ENCODE measurements at places on chromosomes 4 and X.

- DNase-seq, result peak; percentile 51
Observed at GRCh38 chr4:10106421-10107039, 10.1 kb downstream of the WDR1 start.

DNA sequence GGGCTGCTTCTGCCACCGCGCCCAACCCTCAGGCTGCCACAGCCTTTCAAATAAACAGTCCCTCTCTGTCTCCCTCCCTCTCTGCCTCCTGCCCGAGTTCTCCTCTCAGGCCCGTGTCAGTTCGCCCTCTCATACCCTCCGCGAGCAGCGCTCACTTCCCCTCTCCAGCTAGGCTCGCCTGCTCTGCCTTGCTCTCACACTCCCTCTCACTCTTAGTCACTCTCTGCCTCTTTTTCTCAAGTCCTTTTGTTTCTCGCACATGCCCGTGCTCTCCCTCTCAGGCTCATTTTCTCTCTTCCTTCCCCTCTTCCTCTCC lies 3.2 kb downstream of the EFNB1 start:
- DNase-seq, result no peak

- no peak for DNase-seq
Observed at GRCh38 chr4:184361443-184361842, 112.9 kb downstream of the IRF2 start.

DNA sequence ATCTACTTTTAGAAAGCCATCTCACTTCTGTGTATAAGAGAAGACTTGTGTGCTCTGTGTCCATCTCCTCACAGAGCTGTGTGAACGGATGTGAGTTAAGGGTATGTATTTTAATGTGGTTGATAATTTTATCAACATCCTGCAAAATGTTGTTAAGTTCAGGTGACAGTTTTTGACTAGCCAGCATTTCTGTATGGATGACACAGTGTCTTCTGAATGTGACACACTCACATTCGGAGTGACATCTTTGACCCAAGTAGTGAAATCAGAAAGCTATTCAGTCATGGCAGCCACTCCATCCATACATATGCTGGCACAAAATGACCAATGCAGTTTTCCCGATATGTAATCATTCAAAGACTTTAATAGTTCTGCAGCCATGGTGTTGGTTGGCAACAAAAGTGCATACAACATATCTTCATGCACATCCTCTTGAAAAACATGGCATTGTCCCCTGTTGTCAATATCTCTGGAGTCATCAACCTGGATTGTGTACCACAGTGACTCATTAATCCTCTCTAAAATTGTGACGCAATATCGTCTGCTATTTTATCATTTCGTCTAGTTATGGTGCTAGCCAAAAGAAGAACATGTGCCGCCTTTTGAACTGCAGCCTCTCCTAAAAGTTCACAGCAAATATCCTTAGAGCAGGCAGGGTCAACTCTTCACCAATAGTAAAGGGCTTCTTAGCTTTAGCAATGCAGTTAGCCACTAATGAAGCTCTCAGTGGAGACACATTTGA lies 6.8 kb upstream of the FGF2 start:
- DNase-seq, result no peak

DNA sequence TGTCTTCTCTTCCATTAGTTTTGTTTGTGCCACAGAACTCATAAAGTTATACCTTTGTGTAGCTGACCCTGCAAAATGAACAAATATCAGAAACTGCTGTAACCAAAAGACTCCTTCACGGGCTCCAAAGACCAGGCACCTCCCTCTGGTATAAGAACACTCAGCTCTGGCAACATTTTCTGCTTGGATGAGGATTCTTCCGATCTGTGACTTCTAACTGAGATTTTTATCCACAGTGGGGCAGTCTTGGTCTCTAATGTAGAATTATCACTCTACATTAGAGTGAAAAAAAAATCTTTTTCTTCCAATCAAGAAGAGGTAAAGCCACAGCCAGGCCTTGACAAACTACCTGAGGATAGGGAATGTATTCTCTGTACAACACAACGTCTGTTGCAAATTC lies 38.5 kb upstream of the PRSS48 start:
- no peak for DNase-seq

DNA sequence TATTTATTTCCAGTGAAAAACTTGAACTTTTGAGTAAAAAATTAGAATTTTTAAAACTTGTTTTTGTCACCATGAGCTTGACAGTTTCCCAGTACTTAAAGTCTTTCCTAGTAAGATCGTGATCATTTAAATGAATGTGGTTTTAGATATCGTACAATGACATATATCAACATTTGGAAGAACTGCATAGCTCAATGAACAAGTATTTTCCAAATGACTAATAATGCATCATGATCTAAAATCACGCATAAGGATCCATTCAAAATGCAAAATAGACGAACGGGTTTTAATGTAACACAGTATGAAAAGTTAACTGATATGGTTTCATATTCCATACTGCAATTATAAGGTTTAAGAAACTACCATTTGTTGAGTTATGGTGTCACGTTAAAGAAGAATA lies 4.1 kb upstream of the NDNF start:
- DNase-seq, result no peak

- no peak for DNase-seq
Observed at GRCh38 chrX:44144177-44144945, 171.2 kb upstream of the NDP start.

- DNase-seq, result no peak
Observed at GRCh38 chr4:76694056-76694455, 203.9 kb downstream of the SOWAHB start.

GRCh38 chr4:83107631-83108030 lies 6.9 kb downstream of the PLAC8 start:
- DNase-seq, result no peak

- DNase-seq, result no peak
Observed at GRCh38 chrX:153735274-153735673, 10.6 kb downstream of the ABCD1 start.

DNA sequence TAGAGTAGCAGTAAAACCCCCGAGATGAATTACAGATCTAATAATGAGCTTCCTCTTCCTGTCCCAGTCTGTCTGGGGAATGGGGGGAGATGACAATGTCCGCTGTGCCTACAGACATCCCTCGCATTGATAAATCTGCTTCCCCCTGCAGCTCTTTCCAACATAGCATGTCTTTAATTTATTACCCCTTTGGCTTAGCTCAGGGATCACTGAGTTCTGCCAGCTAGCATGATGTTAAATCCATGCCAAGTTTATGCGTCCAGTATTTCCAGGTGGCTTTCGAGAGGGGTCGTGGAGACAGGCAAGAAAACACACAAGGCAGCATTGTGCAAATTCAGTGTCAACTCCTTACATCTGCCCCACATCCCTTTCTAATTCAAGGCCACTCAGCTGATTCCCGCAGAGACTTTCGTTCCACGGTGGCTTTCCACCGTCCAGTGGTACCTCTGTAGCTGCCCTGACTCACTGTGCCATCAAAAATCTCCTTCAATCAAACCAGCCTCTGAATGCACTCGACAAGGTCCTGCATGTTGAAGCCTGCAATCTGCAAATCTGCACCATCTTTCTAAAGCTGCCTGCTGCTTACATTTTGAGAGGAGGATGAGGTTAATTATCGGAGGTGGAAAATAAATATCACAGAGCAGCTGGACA lies 75.1 kb downstream of the MXRA5 start:
- DNase-seq, result no peak

DNA sequence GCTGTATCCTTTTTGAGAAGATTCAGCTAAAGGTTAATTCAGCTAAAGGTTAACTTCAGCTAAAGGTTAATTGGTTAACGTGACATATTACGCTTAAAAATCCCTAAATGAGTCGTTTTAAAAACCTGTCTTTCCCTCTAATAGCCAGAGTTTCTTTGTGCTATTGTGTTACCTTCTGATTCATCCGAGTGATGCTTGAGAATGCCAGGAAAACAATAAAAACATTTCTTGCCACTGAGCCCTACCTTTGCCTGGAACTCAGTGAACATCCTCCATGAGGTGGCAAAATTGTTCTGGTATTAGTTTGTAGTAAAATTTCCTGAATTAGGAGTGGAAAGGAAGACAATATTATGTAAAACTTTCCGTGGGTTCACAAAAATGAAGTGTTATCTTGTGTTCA lies 13.7 kb upstream of the TMPRSS11E start:
- no peak for DNase-seq

DNA sequence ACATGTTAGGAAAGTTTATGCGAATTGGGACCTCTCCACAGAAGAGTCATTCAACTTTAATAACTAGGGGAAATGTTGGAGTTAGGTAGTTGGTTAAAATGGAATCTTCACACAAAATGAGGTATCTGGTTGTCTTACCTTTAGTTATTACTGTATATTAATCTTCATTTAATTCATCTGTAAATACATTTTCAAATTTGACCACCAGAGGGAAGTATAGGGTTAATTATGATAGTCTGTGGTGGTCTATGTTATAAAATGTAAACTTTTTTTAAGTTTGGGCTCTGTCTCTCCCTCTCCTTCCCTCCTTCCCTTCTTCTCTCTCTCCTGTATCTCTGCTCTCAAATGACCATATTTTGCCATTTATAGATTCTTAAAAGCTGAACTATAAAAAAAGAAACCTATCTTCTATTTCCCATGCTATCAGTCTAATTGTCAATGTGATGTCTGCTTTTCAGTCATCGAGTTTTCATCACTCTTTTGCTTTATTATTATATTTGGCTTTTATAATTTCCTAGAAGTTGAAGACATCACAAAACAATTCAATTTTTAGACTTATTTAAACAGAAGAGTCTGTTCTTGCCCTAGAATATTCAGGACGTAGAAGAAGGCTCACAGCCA lies 49.8 kb downstream of the TMEM144 start:
- DNase-seq, result no peak

- no peak for DNase-seq
Observed at GRCh38 chrX:2264179-2265030, 236.4 kb downstream of the DHRSX start.

DNA sequence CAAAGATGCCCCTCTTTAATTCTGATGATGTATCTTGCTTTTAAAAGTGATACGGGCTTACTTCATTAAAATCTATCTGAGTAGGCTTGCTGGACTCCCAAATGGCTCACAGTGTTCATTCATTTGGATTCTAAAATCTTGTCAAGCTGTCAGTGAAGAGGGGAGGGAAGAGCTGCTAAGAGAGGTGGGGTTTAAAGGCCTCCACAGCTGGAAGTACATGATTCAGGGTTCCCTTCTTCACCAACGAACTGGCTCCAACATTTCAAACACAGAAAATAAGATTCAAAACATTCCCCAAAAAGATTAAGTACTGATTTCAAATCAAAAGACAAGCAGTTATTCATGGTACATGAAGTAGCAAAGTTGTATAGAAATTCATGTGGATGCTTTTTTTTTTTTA lies 133.0 kb upstream of the NAP1L5 start:
- no peak for DNase-seq

DNA sequence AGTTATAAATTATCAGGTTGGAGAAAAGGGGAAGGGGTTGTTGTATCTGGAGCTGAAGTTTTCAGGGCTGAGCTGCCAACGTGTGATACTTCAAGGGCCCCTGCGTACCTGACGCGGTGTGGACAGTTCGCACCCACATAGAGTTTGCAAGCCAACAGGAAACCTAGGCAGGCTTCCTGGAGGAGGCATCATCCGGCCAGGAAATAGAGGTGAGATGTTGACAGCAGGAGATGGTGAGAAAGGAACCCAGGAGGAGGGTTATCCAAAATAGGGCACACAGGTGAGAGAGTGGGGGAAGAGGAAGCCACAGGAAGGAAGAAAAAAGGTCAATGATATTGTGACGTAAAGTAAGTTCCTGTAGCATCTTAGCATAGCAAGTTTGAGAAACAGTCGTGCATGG lies 127.2 kb downstream of the DHRSX start:
- no peak for DNase-seq

DNA sequence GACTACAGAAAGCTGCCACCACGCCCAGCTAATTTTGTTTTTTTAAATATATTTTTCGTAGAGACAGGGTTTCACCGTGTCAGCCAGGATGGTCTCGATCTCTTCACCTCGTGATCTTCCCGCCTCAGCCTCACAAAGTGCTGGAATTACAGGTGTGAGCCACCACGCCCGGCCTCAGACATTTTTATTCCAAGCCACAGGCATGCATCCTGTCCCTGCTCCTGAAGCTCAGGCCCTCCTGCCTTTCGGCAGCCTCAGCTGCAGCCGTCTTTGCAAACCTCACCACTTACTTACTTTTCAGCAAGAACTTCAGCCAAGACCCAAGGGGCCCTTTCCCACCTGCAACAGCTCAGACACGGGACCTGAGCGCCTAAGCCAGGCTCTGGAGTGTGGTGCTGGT lies 26.0 kb downstream of the FAM53A start:
- DNase-seq, result no peak

GRCh38 chr4:32102896-32103295 lies 1382.7 kb downstream of the PCDH7 start:
- no peak for DNase-seq

DNA sequence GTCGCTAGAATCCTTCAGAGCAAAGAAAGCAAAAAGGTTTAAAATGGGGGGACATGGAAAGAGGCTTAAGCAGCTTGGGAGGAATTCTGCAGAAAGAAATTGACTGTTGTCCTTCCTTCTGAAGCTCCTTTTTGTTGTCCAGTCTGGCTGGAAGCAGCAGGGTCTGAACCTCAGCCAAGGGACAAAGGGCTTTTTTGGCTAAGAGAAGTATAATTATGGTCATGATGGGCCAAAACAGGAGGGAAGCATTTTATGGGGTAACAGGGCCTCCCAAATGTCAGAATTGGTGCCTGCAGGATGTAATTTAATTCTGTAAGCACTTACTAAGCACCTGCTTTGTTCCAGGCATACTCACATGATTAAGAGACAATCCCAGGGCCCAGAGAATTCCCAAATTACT lies 74.2 kb upstream of the CPEB2 start:
- DNase-seq, result no peak

- no peak for DNase-seq
Observed at GRCh38 chrX:14303891-14304290, 225.4 kb upstream of the GLRA2 start.

Measured in stimulated activated CD8-positive, alpha-beta memory T cell treated with anti-CD3 and anti-CD28 coated beads, Interleukin-2, amount 100 ng/mL, for 1 hour (primary cell).